ENCODE measurements at places on chromosomes 6 and 20. TPM values are rescaled to one million over a fixed set of nuclear protein-coding genes. Genes with fewer than 3 reads are reported as not detected.

PCMT1 gene
- 132 TPM for total RNA-seq

- no peak for DNase-seq
Measured at GRCh38 chr20:9615766-9616454, 101.5 kb downstream of the LAMP5 start.

ERVFRD-1 gene
- total RNA-seq, result not detected

DPPA5 gene
- total RNA-seq, result not detected

GRCh38 chr6:32886681-32887383 lies 32.8 kb downstream of the PSMB9 start:
- DNase-seq, result peak; percentile 89

TRIM31 gene
- total RNA-seq, result not detected
